ENCODE measurements at places on chromosomes 1 and 21.

DNA sequence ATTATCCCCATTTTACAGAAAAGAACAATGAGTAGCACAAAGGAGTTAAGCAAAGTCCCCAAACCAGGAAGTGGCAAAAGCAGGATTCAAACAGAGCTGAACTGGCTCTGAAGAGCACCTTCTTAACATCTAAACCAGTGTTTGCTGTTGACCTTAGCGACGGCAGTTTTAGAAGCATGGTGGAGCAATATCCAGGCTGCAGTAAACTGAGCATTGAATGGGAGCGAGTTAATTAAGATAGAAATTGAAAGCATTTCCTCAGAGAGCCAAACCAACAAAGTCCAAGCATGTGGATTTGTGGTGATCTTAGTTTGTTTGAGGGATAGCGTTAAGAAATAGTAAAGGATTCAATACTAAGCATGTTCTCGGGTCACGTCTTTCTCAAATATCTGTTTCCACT, 13.4 kb upstream of the ZNF281 start:
- DNase-seq, result no peak

- no peak for DNase-seq
Measured at GRCh38 chr1:61636814-61637213, 88.1 kb downstream of the TM2D1 start.

- DNase-seq, result no peak
Measured at GRCh38 chr1:171738911-171739310, 3.0 kb downstream of the VAMP4 start.

DNA sequence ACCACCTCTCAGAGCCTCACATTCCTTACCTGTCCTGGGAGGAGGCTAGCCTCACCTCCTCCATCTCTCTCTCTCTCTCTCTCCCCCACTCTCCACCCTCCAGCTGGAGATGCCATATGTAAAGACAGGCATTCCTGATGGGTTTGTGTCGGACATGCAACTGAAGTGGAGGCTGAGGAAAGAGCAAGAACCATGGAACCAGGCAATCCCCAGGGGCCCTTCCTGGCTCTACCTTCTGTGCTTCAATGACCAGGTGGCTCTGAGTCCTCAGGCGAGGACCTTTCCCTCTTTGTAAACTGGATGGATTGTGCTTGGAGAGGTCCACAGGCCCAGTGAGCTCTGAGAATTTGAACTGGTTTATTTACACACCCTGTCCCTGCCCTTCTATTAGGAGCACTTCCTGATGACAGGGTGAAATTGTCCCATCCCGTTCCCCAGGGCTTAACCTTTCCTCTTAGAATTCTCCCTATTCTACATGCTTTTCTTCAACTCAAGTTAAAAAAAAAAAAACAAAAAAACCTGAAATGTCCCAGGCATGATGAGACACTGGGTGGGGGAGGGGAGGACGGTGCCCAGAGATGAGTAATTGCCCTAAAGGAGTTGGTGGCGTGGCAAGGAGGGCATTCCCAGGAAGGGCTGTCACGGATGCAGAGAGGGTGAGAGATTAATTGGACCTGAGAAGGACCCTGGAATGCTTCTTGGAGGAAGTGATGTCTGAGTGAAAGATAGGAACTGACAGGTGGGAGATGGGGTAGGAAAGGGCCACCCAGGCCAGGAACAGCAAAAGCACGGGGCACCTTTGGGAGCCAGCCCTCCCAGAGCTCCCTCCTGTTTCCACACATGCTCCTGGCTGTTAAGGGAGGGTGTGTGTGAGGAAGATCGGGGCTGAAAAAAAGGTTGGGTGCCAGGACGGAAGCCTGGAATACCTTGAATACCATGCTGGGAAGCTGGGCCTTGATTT, 50.2 kb upstream of the WASF2 start:
- DNase-seq, result no peak

- DNase-seq, result no peak
Measured at GRCh38 chr1:214026985-214027384, 39.2 kb downstream of the PROX1 start.

- no peak for DNase-seq
Measured at GRCh38 chr1:14625996-14626395, 27.5 kb downstream of the KAZN start.

- DNase-seq, result no peak
Measured at GRCh38 chr1:7185721-7186120, 400.5 kb downstream of the CAMTA1 start.

DNA sequence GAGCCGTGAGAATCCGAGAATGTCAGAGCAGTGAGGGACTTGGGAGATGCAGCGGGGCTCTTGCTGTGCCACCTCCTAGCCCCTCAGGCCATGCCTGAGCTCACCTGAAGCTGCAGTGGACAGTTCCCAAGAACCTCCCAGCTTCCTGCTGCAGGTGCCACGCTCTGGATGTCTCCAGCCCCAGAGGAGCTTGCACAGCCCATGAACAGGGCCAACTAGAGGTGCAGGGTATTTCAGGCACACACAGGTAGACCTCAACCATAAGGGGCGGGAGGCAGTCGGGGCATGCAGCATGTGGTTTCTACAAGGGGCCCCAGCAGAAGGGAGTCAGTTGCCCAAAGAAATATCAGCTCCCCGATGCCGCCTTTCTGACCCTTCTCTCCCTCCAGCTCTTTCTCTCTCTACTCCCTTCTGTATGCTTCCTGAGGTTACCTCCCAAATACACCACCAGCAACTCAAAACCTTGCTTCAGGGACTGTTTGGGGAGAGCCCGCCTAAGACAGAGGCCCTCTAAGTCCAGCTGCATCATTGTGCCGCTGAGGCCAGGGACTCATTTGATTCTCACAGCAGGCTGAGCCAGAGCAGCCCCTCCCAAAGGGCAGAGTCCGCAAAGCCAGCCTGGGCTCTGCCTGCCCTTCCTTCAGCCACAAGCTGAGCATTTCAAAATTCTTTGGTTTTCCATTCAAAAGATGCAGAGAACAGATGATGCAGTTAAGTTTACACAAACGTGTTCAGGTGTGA, 209.8 kb downstream of the MATN1 start:
- DNase-seq, result no peak
